ENCODE measurements at places on chromosomes 7 and 10.
A peak's percentile ranks its signal among the peaks of the same experiment; 100 is the strongest.

DNA sequence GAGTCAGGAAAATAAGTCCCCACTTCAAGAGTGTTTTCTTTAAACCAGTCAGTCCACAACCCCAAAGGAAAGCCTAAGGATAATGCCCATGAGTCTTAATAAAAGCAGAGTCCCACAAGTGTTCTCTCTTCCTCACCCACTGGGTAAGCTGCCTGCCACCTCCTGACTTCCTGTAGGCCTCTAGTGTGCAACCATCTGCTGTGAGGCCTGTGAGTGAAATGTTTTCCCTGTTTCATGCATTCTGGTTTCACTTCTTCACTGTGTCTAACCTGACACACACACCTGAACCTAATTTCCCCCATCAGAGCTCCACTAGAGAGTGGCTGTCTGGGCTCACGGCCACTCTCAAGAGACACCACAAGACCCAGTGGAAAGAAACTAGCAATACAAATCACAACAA, 38.9 kb upstream of the GDF10 start:
- DNase-seq, result no peak

DNA sequence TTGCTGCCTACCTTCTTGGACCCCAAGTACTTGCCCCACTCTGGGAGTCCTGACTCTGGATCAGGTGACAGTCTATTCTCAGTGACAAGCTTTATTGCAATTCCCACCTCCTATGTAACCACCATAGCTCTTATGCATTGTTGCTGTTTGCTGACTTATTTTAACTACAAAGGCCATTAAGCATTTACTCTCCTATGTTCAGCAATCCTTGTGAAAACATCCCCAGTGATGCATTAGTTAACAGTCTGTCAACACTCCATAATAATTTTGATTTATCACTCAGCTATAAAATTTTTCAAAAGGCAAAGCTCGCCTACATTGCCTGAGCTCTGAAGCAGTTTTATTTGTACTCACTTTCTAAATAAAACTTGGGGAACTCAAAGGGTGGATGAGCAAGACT, 871.8 kb upstream of the SORCS1 start:
- DNase-seq, result no peak

GRCh38 chr10:64036321-64036930, 515.2 kb downstream of the REEP3 start:
- no peak for DNase-seq

DNA sequence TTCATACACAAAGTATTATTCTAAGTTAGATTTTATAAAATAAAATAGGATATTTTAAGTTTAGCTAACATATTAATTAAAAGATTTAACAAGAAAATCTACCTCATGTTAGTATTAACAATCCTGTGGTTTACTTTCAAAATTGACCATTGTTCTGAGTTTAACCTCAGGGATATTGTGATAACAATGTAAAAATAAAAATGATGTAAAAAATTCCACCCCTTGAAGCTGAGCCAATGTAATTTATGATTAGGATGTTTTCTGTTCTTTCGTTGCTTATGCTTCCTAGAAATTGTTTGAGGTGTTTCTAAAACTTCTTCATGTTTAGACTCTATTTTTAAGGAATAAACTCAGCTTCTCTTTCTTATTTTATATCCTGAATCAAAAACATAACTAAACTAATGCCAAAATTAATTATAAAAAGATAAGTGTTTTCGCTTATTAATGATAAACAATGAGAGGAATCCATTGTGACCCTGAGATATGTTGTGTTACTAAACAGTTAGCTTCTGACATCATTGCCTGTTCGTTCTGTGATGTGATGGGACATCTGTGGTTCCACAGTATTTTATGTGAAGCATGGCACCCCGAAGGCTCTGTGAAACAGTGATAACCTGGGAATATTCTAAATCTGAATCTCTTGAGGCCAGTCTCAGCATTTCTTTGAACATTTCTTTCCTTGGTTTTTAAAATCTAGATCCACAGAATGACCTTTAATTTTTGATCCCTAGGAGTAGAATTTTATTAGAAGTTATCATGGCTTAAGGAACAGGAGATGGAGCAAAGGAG, 340.8 kb downstream of the ARL4A start:
- no peak for DNase-seq

DNA sequence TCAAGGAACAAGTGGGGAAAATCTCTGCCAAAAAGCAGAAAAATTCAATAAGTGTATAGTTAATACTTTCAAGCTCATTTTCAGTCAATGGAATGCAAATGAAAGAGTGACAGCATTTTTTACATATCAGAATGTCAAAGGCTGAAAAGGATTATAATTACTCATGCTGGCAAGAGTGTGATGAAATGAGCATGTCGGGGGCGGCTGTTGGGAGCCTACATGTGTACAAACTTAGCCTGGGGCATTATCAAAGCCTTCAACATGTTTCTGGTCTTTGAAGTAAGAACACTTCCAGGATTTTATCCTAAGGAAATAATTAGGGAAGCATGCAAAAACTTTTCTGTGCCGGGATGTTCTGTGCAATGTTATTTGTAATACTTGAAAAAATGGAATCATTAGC, 221.7 kb upstream of the LYZL1 start:
- no peak for DNase-seq

DNA sequence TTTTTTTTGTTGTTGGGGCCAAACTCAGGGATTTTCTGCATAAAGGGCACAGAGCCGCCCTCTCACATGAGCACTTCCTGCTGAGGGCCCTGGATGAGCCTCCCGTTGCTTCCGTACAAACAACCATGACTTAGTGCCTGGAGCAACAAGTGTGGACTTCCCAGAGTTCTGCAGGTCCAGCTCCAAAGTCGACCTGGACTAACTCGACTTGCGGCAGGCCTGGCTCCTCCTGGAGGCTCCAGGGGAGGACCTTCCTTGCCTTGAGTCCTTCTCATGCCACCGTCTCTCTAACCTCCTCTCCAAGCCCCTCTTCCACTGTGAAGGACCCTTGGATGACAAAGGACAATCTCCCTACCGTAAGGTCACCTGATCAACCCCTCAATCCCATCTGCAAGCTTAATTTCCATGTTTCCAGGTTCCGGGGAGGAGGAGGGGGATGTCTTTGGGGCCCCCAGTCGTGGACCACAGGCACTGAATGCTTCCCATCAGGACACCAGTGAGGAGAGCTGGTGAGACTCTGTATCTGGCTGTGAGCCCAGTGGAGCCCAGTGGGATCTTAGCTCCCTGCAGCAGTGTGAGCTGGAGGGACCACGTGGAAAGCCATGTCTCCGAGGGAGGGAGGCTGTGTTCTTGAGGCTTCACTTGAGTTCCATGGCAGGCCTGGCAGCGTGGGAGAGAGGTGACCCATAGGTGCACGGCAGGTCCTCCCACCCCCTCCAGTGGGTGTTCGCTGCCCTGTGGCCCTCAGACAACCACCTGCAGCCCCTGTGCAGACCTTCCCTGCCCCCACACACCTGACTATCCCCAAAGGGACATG, 199.5 kb upstream of the PPP2R2D start:
- DNase-seq, result no peak

DNA sequence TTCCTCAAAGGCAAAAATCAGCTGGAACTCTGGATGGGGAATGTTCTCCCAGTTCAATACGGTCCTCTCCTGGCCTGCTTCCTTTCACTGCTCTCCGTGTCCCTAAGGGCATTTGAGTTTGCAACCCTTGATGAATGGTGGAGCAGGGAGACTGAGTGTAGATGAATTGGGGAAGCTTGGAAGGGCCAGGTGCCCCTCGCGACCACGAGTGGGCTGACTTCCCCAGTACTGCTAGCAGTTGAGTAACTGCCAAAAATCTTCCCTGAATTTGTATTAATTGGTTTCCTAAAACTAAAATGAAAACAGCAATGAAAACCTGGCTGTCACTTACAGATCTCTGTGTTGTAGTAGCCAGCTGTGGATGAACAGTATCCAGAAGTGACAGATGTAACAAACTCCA, 13.6 kb downstream of the IRF5 start:
- DNase-seq, result no peak

GRCh38 chr10:29127037-29127700, 161.7 kb upstream of the LYZL1 start:
- DNase-seq, result no peak

- DNase-seq, result no peak
Observed at GRCh38 chr10:4944841-4945240, 18.4 kb upstream of the AKR1C1 start.

DNA sequence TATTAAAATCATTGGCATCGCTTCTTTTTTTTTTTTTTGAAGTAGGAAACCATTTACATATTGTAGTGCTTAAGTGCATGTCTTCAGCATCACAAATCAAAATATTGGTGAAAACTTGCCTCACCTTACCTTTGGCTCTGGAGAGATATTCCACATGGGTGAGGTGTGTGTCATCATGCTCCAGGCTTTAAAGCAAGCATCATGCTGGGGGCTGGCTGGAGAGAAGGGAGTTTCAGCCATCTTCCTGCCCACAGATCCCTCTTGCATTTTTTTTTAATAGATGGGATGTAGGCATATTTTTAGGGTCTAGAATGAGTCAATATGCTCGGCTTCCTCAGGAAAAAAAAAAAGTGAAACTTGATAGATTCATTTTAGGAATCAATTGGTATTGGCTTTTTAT, 2.3 kb upstream of the INSYN2A start:
- no peak for DNase-seq

GRCh38 chr10:47277352-47278151, 22.4 kb upstream of the GDF10 start:
- DNase-seq, result peak; percentile 49

DNA sequence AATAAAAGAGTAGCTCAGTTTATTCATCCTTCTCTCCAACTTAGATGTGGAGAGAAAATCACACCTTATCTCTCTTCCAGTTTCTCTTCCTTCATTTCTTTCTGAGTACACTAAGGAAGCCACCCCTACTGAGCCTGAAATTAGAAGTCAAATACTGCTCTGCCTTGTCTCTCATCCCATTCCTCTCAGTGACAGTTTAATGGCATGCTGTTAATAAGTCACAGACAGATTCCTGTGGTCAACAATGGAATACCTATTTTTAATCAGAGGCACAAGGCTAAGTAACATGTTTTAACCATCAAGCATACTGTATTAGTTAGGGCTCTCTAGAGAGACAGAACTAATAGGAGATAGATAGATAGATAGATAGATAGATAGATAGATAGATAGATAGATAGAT, 253.2 kb downstream of the HTR7 start:
- DNase-seq, result no peak

GRCh38 chr10:12597788-12598765, 248.7 kb downstream of the CAMK1D start:
- DNase-seq, result no peak

GRCh38 chr10:106959521-106959920, 205.0 kb downstream of the SORCS1 start:
- DNase-seq, result no peak

- DNase-seq, result no peak
Observed at GRCh38 chr7:12508005-12508404, 62.5 kb upstream of the SCIN start.

- DNase-seq, result no peak
Observed at GRCh38 chr7:117858712-117859111, 14.5 kb downstream of the CTTNBP2 start.

DNA sequence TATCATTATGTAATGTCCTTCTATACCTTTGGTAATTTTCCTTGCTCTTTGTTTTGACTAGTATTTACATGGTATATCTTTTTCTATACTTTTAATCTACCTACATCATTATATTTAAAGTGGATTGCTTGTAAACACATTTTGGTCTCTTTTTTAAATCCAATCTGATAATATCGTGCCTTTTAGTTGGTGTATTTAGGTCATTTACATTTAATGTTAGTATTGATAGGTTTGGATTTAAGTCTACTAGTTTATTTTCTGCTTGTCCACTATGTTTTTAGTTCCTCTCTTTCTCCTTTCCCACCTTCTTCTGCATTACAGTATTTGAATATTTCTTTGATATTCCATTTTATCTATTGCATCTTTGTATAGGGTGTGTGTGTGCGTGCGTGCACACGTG, 95.4 kb downstream of the HIBADH start:
- no peak for DNase-seq

- DNase-seq, result no peak
Observed at GRCh38 chr10:78969719-78970118, 99.0 kb upstream of the ZMIZ1 start.

- DNase-seq, result no peak
Observed at GRCh38 chr10:123781324-123781900, 110.2 kb downstream of the CPXM2 start.

GRCh38 chr10:132850246-132850645, 64.3 kb upstream of the NKX6-2 start:
- no peak for DNase-seq

DNA sequence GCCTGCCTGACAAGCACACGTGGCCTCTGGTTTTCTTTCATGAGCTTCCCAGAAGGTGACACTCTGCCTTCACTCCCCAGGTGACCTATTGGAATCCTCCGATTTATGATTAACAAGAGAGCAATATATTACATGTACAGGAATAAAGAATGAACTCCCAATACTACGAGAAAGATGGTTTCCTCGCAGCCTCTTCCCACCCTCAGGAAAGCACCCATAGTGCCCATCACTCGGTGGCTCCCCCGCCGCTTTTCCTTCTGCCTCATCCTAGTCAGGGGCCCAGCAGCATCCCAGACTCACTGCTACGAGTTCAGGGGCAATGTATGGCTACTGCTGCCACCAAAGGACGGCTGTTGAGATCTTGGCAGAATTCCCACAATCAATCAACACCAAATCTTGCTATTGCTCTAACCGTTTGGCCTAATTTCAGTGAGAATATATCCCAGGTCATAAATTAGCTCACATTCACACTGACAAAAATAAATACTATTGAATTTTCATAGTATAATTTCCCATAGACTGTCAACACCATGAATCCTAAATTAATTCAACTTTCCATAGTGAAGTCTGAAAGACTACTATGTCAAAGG, 196.3 kb downstream of the TNS3 start:
- DNase-seq, result no peak

DNA sequence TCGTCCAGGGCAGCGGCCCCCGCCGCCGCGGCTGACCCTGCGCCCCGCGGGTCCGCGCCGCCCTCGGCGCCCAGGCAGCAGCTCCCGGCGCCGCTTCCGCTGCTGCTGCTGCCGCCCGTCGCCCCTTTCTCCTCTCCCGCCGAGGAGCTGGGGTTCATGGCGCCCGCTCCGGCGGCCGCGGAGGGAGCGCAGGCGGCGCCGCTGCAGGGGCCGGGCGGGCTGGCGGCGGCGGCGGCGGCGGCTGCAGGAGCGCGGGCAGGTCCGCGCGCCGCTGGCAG, 286 bp downstream of the DGKI start:
- DNase-seq, result no peak
